Bone marrow (tissue), 2 donors: ENCODE measurements at places on chromosomes 3 and 15.

- DNase-seq, result no peak
Observed at GRCh38 chr3:195128255-195129071, 142.5 kb downstream of the XXYLT1 start.

DNA sequence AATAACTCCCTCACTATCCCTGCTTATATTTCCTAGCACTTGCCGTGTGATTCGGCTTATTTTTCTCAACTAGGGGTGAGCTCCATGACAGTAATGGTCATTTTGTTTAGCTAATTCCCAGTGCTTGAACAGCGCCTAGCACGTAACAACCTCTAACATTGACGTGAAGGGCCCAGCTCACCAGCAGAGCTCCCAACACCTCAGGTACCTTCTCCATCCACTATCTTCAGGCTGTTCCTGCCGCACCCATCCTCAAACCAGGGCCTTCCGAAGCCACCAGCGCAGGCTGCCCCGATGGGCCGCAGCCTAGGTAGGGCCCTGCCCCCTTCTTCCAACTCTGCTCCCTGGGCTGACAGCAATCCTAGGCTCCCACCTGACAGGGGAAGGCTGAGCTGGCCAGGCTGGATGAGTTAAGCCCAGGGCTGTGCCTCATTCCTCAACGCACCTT, 751 bp upstream of the RPS17 start:
- no peak for DNase-seq

DNA sequence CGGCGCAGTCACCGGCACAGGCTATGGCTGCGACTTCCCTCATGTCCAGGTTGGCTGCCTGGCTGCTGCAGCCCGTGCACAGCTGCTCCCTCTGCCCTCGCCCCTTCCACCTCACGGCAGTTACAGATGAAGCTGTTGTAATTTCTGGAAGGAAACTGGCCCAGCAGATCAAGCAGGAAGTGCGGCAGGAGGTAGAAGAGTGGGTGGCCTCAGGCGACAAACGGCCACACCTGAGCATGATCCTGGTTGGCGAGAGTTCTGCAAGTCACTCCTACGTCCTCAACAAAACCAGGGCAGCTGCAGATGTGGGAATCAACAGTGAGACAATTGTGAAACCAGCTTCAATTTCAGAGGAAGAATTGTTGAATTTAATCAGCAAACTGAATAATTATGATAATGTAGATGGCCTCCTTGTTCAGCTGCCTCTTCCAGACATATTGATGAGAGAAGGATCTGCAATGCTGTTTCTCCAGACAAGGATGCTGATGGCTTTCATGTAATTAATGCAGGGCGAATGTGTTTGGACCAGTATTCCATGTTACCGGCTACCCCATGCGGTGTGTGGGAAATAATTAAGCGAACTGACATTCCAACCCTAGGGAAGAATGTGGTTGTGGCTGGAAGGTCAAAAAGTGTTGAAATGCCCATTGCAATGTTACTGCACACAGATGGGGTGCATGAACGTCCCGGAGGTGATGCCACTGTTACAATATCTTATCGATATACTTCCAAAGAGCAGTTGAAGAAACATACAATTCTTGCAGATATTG, 13.2 kb upstream of the GNB4 start:
- no peak for DNase-seq

GRCh38 chr3:44416031-44417030, 61.1 kb downstream of the ZNF445 start:
- DNase-seq, result no peak

DNA sequence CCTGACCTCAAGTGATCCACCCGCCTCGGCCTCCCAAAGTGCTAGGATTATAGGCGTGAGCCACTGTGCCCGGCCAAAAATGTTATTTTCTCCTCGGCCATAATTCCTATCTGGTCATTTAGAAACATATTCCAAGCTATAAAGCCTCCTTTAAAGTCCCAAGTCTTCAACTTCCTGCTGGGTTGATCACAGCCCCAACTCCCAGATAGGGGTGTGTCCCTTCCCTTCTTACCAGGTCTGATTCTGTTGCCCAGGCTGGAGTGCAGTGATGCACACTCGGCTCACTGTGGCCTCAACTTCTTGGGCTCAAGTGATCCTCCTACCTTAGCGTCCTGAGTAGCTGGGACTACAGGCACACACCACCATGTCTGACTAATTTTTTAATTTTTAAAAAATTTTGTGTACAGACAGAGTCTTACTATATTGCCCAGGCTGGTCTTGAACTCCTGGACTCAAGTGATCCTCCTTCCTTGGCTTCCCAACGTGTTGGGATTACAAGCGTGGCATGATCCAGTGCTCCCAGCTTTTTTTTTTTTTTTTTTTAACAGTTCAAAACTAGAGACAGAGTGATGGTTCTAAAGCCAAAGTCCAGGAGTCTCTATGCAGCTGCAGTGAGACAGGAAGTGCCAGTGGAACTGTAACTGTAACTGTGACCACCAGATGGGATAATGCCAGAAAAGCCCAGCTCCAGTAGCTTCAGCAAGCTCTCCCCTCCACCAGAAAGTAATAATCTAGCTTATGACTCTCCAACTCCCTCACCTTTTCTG, 8.2 kb upstream of the PRKAR2A start:
- DNase-seq, result no peak
